ENCODE measurements at places on chromosomes 11 and 22.

- no peak for DNase-seq
These were observed 8.3 kb downstream of the OSBPL5 start for GRCh38 chr11:3156661-3157311.

DNA sequence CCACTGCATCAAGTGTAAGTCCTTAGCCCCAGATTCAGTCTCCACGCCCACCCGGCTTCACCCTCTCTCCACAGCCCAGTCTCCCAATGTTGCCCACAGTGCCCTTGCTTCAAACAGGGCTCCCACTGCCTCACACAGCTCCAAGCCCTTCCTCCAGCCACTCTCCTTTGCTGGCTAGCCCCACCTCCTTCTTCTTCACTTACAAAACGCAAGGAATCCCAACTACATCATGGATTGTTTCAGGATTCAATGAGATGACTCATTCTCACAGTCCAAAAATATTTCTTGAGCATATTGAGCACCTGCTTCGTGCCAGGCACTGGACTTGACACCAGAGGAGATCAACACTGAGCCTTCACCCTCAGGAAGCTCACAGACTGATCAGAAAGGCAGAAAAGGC, 533.5 kb downstream of the BUD13 start:
- no peak for DNase-seq

DNA sequence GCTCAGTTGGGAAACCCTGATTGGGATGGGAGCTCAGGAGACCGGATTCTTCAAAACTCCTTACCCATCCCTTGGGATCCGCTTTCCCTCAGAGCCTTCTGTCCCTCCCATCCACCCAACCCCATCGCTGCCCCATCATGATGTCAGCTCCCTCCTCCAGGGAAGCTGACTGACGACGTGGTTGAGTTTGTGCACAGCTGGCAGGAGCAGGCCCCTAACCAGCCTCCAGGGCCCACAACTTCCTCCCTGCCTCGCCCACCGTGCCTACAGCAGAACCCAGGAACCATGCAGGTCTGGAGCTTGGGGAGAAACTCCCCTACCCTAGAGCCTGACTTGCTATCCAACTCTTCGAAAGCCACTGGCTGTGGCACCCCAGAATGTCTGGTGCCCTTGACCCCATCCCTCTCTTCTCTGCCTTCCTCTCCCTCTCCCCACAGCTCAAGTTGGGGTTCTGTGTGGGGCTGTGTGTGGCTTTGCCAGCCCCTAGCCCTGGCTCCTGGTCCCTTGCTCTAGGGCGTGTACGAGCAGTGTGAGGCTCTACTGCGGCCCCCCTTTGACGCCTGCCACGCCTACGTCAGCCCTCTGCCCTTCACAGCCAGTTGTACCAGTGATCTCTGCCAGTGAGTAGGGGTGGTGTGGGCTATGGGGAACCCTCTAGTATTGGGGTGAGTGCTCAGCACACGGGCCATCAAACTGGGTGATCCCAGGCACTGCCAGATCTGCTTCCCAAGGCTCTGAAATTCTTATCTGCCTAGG, 11.1 kb downstream of the OTOG start:
- DNase-seq: no peak

DNA sequence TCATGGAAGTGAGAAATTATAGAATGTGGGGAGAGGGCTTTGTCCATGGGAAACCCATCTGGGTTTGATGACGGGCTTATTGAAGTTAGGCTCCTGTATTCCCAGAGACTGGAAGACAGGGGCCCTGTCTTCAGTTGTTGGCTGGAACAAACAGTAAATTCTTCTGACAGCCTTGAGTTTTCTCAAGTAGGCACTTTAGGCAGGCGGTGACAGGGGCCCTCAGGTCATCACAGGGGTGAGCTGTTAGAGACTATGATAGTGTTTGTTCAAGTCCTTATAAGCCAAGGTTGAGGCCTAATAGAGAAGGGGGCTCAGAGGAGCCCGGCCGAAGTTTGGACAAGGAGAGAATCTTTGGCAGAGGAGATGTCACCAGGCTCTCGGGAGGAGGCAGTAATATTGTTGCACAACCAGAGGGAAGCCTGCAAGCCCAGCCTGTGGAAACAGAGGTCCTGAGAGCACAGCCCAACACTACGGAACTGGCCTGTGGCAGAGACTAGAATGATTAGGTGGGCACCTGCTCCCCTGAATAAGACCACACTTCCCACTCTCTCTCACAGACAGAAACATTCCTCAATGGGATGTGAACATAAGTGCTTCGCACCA, 20.2 kb upstream of the IL17RA start:
- DNase-seq: no peak

GRCh38 chr11:108565653-108566052, 27.9 kb downstream of the EXPH5 start:
- no peak for DNase-seq

GRCh38 chr11:114316980-114317786, 21.0 kb downstream of the NNMT start:
- no peak for DNase-seq

- no peak for DNase-seq
These were observed 24.9 kb downstream of the FDX1 start for GRCh38 chr11:110454609-110455008.

- DNase-seq: no peak
These were observed 527.0 kb upstream of the B3GAT1 start for GRCh38 chr11:134939031-134939430.

GRCh38 chr11:12792590-12792989, 118.4 kb downstream of the TEAD1 start:
- no peak for DNase-seq

- DNase-seq: no peak
These were observed 2.7 kb downstream of the CYB5R2 start for GRCh38 chr11:7670641-7671040.

DNA sequence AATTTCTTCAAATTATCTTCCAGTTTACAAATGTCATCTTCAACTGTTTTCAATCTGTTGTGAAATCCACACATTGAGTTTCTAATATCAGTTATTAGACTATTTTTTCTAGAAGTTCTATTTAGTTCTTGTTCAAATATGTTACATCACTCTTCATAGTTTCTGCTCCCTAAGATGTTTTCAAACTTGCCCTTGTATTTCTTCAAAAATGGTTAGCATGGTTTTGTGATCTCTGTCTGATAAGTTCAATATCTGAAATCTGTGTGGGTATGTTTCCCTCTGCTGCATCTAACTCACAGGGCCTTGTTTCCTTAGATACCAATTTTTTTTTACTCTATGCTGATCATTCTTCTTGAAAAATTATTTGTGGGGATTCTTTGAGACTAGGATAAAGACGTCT, 46.2 kb upstream of the SLC36A4 start:
- DNase-seq: no peak
